ENCODE measurements at places on chromosomes 2 and 18.
A peak's percentile ranks its signal among the peaks of the same experiment; 100 is the strongest.

GRCh38 chr18:907115-907884 lies 2.6 kb downstream of the ADCYAP1 start:
- no peak for DNase-seq

GRCh38 chr18:48927286-48928080 lies 23.3 kb downstream of the SMAD7 start:
- no peak for DNase-seq

DNA sequence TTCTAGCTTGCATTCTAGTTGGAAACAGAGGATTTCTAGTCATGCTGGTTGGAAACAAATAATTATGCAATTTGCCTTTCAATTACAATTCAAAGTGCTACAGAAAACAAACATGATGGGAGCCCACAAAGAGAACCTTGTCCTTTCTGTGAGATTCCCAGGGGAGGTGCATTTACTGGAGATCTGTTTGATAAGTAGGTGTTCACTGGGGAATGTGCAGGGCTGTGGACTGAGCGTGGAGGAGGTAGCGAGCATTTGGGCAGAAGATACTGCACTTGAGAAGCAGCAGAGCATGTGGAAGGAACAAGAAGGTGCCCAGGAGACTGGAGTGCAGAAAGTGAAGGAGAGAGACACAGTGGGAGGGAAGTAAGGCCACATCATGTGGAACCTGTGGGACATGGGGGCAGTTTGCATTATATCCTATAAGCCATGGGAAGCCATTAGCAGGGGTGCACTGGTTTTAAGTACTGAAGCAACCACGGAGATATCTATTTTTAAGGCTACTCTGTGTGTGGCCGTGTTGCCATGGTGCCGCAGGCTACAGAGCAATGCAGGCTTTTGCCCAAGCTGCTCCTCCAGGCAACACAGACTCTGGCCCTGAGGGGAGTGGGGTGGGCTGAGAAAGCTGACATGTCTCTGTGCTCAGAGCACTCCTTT lies 154.0 kb downstream of the ANTXR1 start:
- no peak for DNase-seq

DNA sequence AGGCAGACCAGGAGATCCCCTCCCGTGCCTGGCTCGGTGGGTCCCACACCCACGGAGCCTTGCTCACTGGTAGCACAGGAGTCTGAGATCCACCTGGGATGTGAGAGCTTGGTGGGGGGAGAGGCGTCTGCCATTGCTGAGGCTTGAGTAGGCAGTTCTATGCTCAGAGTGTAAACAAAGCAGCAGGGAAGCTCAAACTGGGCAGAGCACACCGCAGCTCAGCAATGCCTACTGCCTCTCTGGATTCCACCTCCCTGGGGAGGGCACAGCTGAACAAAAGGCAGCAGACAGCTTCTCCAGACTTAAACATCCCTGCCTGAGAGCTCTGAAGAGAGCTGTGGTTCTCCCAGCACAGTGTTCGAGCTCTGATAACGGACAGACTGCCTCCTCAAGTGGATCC lies 85.1 kb downstream of the UGP2 start:
- DNase-seq, result no peak

DNA sequence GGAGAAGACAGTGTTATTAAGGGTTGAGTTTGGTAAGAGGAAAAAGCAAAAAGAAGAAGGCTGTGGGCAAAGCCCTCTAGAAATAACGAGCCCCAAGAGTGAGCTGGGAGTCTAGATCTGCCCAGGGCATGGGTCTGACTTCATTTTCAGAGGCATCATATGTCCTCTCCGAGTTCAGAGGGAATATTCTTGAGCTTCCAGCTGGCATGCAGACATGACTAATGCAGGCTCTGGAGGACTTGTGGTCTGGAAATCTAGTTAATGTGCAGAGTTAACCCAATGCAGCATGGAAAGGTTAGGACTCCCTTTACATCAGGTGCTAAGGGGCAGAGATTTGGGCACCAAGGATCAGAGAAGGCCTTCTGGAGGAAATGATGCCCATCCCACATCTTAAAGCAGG lies 7.3 kb downstream of the ACMSD start:
- no peak for DNase-seq

- no peak for DNase-seq
Measured at GRCh38 chr2:140747665-140748064, 1383.2 kb downstream of the LRP1B start.

- no peak for DNase-seq
Measured at GRCh38 chr2:16105669-16106281, 165.4 kb downstream of the MYCN start.

- no peak for DNase-seq
Measured at GRCh38 chr2:118945881-118946280, 3.9 kb downstream of the MARCO start.

DNA sequence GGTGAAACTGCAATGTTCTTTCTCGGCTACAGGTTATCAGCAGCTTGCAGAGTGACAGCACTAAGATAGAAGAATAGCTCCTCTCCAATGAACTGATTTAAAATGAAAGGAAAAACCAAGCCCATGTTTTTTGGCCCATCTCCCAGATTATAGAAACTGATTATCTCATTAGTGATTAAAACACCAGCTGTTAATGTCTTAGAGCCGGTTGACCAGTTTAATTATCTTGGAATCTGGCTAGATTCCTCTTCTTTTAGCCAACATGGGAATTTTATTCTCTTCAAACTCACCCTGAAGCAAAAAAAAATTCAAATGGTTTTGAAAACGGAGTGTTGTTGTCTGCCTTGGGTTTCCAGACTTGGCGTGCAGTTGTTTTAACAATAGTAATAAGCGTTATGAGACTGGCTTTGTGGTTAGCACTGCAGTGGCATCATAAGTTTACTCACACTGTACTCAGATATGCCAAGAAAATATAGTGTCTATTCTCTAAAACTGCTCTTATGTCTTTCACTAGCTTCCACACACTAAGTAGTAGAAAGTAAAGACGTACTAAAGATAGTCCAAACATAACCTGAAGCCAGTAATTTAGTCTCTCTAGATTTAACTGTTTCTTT lies 665.3 kb downstream of the STK39 start:
- no peak for DNase-seq

- DNase-seq, result no peak
Measured at GRCh38 chr18:58192519-58192918, 148.5 kb downstream of the NEDD4L start.

- no peak for DNase-seq
Measured at GRCh38 chr2:233063269-233063975, 3.3 kb downstream of the INPP5D start.

DNA sequence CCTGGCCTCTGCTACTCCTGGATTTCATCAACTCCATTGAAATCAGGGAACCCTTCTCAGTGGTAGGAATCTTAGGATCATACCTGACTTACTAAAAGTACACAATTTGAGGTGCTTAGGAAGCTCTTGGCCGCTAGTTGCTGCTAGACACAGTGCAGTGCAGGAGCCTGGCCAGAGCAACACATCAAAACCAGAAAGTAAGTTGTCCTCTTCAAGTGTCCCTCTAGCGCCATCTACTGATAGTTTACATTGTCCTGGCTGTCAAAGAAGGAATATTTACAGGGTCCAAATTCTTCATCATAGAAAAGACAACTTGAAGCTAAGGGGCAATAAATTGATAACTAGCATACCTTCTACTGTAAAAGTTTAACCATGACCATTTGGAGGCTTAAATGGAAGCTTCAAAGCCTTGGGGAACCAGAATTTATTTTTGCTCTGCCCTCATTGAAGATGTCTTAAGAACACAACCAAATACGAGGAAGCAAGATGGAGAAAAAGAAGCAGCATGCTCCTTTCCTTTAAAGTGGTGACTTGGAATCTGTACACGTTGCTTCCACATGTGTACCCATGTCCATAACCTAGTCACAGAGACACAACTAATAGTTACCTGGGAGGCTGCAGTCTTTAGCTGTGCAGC lies 889.1 kb upstream of the GCFC2 start:
- DNase-seq, result peak; percentile 57

GRCh38 chr2:50732796-50733195 lies 299.1 kb downstream of the NRXN1 start:
- no peak for DNase-seq

- DNase-seq, result no peak
Measured at GRCh38 chr2:133486771-133487191, 81.5 kb downstream of the NCKAP5 start.

DNA sequence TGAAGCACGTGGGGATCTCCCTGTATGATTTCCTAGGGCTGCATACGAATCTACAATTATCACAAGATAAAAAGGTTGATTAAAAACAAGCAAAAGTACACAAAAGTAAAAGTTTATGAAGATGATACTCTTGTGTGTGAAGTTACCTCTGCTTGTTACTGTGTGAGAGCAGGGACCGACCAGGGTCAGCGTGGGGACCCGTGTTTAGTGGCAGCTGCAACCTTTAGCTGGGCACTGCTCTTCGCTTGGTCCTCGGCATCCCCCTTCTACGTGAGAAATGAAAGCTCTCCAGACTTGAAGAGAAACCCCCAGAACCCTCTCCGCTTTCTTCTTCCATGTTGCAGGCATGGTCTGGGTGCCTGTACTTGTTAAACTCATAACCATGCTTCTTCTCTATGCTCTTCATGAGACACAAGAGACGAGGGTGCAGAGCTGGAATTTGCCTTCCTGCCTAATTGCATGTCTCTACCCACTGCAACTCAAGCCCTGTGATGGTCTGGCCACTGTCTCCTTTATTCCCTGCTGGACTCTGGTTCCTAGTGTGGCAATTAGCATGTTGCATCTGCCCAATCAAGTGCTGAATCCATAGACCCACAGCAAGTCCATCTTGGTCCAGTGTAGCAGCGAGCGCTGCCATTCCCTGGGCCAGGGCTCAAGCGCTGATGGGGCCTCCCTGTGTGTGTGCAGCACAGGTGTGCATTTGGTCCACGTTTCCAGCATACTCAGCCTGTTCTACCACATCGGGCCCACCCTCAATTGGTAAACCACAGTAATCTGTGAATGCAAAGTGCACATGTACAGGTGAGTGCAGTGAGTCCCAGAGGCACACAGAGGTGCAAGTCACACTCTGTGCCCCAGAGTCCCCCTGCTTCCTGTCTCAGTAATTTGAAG lies 88.5 kb downstream of the TWIST2 start:
- DNase-seq, result no peak

- DNase-seq, result no peak
Measured at GRCh38 chr2:88753833-88754584, 62.5 kb downstream of the RPIA start.

DNA sequence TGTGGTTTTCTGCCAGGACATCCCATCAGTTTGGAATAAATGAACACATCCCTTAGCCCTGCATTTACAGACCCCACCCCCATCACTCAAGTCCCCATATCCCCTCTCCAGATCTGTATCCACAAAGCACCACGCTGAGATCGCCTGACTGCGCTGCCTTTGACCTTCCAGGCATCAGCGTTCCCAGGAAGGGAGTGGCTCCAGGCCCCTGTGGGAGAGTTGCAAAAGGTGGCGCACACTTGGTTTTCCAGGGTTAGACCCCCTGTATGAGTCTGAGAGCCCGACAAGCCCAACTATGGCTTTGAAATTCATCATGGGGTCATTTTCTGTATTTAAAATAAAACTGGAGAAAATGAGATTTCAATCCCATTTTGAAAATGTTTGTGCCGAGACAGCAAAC lies 137.0 kb upstream of the ZNF236 start:
- no peak for DNase-seq

DNA sequence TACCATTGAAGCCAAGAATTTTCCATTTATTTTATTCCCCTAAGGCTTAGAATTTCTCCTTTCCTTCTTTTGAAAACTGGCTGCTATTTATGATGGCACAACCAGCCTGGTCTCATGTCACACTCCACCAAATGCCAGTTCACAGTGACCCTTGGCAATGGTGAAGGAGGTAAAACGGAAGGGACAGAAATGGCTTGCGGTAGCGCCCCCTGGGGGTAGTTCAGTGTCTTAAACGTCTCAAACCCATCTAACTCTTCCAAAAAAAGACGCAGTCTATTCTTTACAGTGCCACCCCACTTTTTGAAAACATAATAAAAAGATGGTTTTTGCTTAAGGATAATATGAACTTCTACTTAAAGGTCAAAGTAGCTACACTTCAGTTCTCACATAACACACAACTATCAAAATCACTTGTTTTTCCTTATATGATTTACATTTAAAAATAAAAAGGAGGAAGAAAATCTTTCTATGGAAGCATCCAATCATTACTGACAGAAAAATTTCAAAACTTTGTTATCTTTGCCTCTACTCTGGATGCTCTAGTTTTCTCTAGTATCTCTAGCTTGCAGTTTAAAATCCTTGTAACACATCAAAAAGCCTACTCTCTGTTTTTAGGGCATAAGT lies 28.0 kb downstream of the PNO1 start:
- DNase-seq, result peak; percentile 22

- no peak for DNase-seq
Measured at GRCh38 chr18:44796429-44797428, 116.0 kb downstream of the SETBP1 start.

- DNase-seq, result no peak
Measured at GRCh38 chr18:79852561-79853302, 55.0 kb downstream of the KCNG2 start.

DNA sequence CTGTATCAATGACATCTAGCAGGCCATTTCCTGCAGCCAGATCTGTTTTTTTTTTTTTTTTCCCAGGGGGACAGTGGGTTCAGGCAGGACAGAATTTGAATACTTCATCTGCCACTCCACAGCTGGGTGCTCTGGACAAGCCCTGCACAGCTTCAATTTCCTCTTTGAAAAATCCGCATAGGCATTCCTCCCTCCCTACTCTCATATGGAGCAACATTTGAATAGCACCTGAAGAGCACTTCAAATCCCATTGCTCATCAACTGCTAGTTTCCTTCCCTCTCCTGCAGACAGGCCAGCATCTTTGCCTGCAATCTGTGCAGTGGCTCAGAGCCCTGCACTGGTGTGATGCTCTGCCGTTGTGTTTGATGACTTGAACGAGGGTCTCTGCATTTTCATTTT lies 326.3 kb downstream of the TSN start:
- DNase-seq, result no peak

GRCh38 chr2:171084128-171084527 lies 76.6 kb downstream of the TLK1 start:
- no peak for DNase-seq

DNA sequence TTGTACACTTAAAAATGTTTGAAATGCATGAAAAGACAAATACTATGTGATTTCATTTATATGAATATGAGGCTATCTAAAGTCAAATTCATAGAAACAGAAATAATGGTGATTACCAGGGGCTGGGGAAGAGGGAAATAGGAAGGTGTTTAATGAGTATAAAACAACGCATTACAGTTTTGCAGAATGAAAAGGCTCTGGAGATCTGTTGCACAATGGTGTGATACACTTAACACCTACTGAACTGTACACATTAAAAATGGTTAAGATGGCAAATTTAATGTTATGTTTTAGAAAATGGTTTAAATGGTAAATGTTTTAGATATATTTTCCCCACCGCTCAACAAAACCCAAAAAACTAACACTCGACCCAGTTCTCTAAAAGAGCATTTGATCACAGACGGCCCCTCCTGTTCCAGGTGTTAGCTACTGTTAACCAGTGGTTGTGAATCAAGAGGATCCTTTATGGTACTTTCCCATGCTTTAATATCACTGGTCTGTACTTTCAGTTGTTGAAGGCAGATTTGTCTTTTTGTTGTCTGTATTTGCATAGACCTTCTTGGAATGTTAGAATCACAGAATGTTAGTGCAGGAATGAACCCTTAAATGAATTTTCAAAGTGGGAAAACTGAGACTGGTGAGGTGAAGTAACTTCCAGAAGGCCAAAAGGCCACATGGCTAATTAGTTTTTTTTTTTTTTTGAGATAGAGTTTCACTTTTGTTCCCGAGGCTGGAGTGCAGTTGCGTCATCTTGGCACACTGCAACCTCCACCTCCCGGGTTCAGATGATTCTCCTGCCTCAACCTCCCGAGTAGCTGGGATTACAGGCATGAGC lies 10.2 kb downstream of the RAB10 start:
- no peak for DNase-seq

- DNase-seq, result no peak
Measured at GRCh38 chr18:48203288-48203945, 205.8 kb downstream of the ZBTB7C start.

GRCh38 chr2:179253226-179253625 lies 11.4 kb downstream of the SESTD1 start:
- DNase-seq, result no peak

All from heart right ventricle (tissue), 16 donors.